ENCODE measurements at places on chromosomes 3 and 15. TPM values are rescaled to one million over a fixed set of nuclear protein-coding genes. Genes with fewer than 3 reads are reported as not detected.

DNA sequence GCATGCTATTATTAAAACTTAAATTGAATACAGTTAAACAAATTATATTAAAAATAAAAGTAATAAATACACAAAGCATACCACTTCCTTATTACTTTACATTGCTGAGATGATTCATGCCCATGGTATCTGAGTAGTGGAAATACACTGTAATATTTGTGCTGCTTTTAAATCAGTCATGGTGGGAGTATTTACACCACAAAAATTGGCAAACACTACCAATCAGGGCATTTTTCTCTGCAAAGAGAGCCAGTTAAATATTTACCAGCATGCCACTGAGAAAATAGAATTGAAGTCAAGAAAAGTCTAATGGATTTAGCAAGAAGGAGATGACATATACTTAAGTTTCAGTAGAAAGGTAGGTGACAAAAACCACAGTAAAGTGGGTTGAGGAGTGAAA lies 19.6 kb downstream of the PPARG start:
- DNase-seq, result no peak

GRCh38 chr3:114364806-114365654 lies 71.2 kb downstream of the TIGIT start:
- DNase-seq, result no peak

GRCh38 chr3:84128024-84128423 lies 830.8 kb upstream of the CADM2 start:
- no peak for DNase-seq

The NR2E3 gene
- total RNA-seq, result not detected

The BDH1 gene
- 43.1 TPM for total RNA-seq

The EHHADH gene
- total RNA-seq, result 20.2 TPM

The CD96 gene
- 0.35 TPM for total RNA-seq

DNA sequence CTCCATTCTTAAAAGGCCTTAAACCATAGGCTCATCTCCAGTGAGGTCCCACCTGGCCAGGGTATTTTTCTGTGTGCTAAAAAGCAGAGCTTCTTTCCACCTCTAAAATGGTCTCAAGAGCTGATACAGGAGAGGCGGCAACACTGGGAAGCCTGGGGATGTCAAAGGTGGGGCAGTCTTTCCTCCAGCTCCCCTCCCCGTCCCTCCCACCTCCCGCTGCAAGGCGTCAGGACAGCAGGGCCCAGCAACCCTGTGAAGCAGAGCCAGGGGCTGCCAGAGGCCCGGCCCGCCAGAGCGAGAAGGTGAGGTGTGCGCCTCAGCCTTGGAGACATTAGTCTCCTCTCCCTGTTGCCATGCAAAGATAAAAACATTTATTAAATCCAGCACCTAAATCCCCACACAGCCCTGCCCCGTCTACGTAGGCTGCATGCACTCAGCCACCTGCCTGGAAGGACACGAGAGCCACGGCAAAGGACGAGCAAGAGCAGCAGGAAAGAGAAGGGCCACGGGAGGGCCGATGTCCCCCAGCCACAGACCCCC lies 75.6 kb downstream of the FAM174B start:
- DNase-seq, result no peak

DNA sequence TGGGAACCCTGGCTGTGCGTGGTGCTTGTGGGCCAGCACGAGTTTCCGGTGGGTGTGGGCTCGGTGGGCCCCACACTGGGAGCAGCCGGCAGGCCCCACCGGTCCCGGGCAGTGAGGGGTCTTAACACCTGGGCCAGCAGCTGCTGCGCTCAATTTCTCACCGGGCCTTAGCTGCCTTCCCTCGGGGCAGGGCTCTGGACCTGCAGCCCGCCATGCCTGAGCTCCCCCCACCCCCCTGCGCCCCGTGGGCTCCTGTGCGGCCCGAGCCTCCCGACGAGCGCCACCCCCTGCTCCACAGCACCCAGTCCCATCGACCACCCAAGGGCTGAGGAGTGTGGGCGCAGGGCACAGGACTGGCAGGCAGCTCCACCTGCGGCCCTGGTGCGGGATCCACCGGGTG lies 49.4 kb downstream of the TM4SF18 start:
- no peak for DNase-seq

GRCh38 chr3:39053696-39054095 lies 1.9 kb downstream of the WDR48 start:
- no peak for DNase-seq

GRCh38 chr3:127371334-127371733 lies 83.5 kb upstream of the PRR20G start:
- no peak for DNase-seq

The CD200 gene
- 0.92 TPM for total RNA-seq

The SNX33 gene
- 13.3 TPM for total RNA-seq

- no peak for DNase-seq
These were observed 916 bp downstream of the IDH3A start for GRCh38 chr15:78149805-78150751.

GRCh38 chr3:178200316-178200715 lies 335.9 kb upstream of the KCNMB2 start:
- no peak for DNase-seq

The PLXNB1 gene
- 45.4 TPM for total RNA-seq

The IL12A gene
- total RNA-seq, result 0.46 TPM

The CCDC39 gene
- total RNA-seq, result not detected

- DNase-seq, result no peak
These were observed 68.1 kb upstream of the MAGI1 start for GRCh38 chr3:66106788-66107187.

Data from Right ventricle myocardium inferior (tissue), 1 donor.